ENCODE measurements at places on chromosomes 2 and 18. TPM values are rescaled to one million over a fixed set of nuclear protein-coding genes. Genes with fewer than 3 reads are reported as not detected.

DNA sequence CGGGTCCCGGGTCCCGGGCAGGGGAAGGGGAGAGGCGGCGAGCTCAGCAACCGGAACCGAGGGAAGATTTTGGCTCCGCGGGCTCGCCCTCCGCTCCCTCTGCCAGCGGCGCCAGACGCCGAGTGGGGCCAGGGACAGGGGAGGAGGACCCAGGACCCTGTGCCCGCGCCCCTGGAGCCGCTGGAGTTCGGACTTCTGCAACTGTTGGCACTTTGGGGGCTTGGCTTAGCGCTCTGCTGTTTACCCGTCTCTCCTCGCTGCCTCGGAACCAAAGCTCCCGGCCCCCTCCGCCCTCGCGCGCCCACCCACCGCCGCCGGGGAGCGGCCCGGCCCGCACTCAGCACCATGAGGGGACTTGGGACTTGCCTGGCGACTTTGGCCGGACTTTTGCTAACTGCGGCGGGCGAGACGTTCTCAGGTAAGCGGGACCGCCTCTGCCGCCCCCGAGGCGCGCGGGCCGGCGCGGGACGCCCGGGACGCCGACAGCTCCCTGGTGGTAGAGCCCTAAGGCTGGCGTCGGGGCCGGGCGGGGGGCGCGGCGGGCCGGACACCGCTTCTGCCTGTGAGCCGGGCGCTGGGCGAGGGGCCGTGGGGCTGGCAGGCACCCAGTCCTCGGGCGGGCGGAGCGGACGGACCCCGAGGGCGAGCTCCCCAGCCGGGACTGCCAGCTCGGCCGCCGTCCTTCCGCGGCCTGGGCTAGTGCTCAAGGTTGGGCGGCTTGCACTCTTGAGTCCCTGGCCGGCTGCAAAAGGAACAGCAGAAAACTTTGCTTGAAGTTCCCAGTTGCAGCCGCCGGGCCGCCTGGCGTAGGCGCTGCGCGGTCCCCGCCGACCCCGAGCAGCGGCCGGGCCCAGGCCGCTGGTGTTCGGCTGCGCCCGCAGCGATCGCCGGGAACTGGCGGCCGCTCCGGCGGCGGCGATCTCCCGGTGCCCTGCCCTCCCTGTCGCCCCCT lies 634 bp downstream of the PTPRM start:
- no peak for DNase-seq

GRCh38 chr2:28558918-28559317 lies 63.1 kb downstream of the PLB1 start:
- no peak for DNase-seq

- DNase-seq: no peak
Measured at GRCh38 chr18:63183378-63183777, 136.2 kb downstream of the BCL2 start.

- DNase-seq: no peak
Measured at GRCh38 chr2:38159191-38159590, 83.2 kb upstream of the CYP1B1 start.

GRCh38 chr2:139622691-139623090 lies 842.5 kb upstream of the NXPH2 start:
- DNase-seq: no peak

- DNase-seq: no peak
Measured at GRCh38 chr2:177352441-177353186, 40.0 kb upstream of the AGPS start.

- DNase-seq: no peak
Measured at GRCh38 chr2:44582363-44583008, 220.7 kb downstream of the CAMKMT start.

DNA sequence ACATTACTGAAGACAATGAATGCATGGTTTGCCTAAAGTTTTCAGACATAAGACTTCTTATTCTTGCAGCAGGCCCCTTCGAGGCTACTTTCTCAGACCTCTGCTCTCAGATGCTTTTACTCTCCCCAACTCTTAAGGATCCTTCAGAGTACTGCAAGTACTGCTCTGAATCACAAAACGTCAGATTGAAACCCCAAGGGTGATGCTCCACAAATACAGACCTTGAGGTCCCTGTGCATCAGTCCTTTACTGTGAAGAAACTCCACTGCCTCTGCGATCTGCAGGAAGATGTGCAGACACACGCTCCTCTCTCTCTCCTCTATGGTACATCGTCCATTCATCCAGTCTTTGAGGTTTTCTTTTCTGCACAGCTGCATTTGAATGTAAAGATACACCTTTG lies 52.8 kb downstream of the EIF2AK3 start:
- DNase-seq: no peak

DNA sequence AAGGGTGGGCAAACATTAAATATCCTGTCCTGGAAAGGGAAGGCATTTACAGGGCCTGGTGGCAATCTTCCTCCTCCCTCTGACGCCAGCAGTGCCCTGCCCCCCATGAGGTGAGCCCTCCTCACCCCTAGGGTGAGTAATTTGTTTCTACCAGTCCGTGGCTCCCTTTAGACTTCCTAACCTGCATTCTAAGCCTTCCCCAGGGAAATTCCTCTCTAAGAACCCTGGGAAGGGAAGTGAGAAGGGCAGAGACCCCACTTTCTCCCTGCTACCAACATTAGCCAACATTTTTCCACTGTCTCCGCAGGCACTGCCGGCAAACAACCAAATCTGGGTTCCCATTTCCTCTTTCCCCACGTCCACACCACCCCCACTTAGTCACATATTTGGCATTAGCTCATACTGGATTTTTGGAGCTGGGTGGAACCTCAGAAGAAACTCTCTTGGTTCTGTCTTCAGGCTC lies 69.3 kb downstream of the NRP2 start:
- no peak for DNase-seq

DNA sequence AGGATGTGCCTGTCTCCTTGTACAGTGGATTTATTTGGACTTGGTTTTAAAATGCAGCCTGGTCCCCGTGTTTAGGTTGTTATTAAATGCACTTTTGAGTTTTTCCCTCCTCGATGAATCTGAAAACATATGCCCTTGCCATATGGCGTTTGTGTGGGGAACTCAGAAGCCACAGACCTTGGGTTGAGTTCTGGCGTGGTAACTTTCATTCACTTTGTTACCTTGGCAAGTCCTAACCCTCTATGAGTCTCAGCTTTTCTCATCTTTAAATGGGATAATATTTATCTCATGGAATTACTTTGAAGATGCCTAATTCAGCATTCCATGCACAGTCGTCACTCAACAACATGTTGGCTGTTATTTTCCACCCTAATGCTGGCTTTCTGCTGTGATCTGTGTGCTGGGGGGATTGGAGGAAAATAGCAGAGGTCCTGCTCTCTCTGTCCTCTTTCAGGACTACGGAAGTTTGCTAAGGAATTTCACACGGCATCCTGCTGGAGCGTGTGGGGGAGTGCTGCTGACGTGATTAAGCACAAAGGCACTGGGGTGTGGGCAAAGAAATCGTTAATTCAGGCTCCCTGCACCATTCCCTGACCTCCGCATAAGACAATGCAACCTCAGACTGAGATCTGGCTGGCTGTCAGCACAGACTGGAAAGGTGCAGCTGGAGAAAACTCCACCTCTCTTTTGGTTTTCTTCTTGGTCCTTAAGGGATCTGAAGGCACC lies 61.7 kb downstream of the LDLRAD4 start:
- no peak for DNase-seq

DNA sequence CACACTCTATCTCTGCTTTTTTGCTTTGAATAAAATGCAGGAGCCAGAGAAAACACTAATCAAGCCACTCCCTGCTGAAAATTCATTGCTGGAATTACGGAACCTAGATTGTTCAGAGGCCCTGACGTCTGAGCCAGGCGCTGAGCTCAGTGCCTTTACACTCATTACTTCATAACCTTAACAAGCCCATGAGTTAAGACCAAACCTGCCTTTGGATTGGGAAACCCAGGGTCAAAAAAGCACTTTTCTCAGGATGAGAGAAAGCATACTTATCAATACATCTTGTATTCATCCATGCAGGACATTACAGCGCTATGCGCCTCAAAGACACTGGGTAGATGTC lies 762 bp downstream of the INO80C start:
- DNase-seq: no peak

GRCh38 chr2:61647044-61647443 lies 108.9 kb upstream of the XPO1 start:
- DNase-seq: no peak

DNA sequence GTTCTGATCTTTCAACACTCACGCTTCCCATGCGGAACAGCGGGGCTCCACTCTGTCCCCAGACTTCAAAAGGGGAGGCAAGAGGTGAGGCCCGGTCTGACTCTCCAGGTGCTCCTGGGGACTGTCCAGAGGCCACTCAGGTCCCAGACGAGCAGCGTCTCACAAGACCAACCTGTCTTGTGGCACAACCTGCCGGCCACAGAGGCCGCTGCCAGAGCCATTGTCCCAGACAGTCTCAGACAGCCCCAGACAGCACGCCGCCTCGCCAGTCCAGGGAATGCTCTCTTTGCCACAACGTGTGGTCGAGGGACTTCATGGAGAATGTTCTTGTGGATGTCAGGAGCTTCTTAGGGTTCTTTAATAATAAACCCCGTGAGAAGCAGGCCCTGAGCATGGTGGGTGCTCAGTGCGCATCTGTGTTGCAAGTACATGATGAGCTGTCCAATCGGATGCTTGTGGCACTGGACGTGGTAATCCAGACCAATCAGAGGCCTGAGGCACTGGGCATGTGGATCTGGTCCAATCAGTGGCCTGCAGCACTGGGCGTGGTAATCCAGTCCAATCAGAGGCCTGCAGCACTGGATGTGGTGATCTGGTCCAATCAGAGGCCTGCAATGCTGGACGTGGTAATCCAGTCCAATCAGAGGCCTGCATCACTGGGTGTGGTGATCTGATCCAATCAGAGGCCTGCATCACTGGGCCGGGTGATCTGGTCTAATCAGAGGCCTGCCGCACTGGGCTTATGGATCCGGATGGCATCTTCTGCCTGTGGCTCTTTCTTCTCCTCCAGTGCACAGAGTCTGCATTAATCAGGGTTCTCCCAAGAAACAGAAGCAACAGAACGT lies 76.4 kb downstream of the TMEM18 start:
- no peak for DNase-seq

GRCh38 chr2:30346471-30347169 lies 100.4 kb upstream of the LCLAT1 start:
- DNase-seq: no peak

- DNase-seq: no peak
Measured at GRCh38 chr2:100606332-100606725, 43.5 kb downstream of the PDCL3 start.

DNA sequence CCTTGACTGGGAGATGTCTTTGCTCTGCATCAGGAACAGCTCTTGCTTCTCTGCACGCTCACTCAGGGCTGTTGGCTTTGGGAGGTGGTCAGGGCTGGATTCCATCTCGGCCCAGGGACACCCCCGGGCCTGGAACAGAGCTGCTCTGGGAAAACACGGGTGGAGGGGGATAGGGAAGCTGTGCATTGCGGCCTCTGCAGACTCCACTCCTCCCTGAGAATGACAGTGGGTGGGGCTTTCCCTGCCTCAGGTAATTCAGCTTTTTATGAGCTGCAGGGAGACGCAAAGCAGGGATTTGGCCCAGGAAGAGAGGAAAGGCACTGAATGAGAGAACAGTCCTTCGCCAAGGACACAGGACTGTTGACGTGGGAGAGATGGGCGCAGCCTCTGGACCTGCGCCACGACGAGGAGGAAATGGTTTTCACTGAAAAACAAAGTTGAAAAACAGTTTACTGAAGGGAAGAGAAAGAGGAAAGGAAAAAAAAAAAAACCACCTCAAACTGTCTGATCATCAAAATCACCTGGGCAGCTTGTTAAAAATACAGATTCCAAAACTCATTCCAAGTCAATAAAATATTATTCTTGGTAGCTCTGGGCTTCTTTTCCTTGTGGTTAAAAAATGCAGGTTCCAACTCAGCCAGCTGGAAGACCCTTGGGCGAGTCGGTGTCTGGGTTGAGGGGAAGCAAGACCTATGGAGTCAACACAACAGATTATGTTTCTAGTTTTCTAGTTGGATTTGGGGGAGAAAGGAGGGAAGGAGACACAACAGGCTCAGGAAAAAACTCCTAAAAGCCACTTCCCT lies 194.0 kb downstream of the ZFP36L2 start:
- DNase-seq: no peak

DNA sequence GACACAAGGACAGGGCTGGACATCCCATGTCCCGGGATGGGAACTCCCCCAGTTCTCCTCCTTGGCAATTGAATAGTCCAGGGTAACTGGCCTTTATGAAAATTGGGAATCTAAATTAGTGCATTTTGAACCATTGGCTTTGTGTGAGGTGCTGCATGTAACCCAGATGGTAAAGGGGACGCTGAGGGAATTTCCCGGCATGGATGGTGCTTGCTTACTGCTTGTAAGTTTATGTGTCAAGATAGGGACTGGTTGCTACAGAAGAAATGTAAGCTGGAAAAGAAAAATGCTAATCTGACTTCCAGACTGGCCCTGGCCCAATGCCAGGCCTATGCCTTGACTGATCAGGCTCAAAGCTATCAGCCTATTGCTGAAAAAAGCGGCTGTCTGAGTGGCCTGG lies 1096.7 kb upstream of the DDX18 start:
- DNase-seq: no peak

GRCh38 chr2:110931648-110932047 lies 189.1 kb upstream of the BCL2L11 start:
- DNase-seq: no peak

GRCh38 chr18:64100116-64100922 lies 48.6 kb downstream of the LINC00305 start:
- DNase-seq: no peak

- DNase-seq: no peak
Measured at GRCh38 chr2:120741571-120742561, 6.2 kb downstream of the GLI2 start.

DNA sequence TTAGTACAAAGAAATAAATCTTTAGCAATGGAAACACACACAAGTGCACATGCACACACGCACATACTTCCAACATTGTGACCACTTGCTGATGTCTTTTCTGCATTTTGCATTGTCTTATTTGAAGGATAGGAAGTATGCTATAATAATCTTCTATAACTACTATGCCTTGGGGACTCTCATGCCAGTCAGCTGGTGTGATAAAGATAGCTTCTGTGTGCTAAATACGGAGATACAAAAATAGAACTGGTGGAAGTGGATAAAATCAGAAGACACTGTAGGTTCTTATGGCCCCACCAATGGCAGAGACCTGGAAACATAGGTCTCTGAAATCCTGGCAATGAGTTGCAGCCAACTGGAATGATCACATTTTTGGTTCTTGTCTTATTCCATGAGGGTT lies 31.5 kb upstream of the RASGRP3 start:
- no peak for DNase-seq

GRCh38 chr2:191215666-191216065 lies 29.5 kb upstream of the MYO1B start:
- no peak for DNase-seq

- no peak for DNase-seq
Measured at GRCh38 chr2:232076736-232077135, 115.2 kb downstream of the DIS3L2 start.

- DNase-seq: no peak
Measured at GRCh38 chr18:29104671-29105070, 927.7 kb upstream of the CDH2 start.

Gene MAT2A
- total RNA-seq: 376 TPM

Gene IL1A
- 2.2 TPM for total RNA-seq

Gene CDH7
- total RNA-seq: not detected

Gene CHRNG
- not detected for total RNA-seq

Gene NRP2
- 0.91 TPM for total RNA-seq

Gene FIGN
- not detected for total RNA-seq

Gene SERPINB11
- not detected for total RNA-seq

Gene RGPD4
- total RNA-seq: 0.72 TPM

Gene SERPINB10
- total RNA-seq: not detected

Gene ST8SIA5
- not detected for total RNA-seq

Gene TNFAIP6
- total RNA-seq: not detected

Gene LAMA1
- total RNA-seq: not detected

Gene THSD7B
- total RNA-seq: not detected

Gene ITPRIPL1
- 58.3 TPM for total RNA-seq
